ENCODE measurements at places on chromosomes 1 and 21. TPM values are rescaled to one million over a fixed set of nuclear protein-coding genes. Genes with fewer than 3 reads are reported as not detected.

The CELA2A gene
- total RNA-seq: not detected

The ZBTB8A gene
- total RNA-seq: 20.6 TPM

The GSTM5 gene
- total RNA-seq: 5.4 TPM

The KRTAP19-1 gene
- not detected for total RNA-seq

The LCE1A gene
- not detected for total RNA-seq

The MARK1 gene
- 12.7 TPM for total RNA-seq

The FCRL4 gene
- total RNA-seq: not detected

The ADAM30 gene
- total RNA-seq: not detected

The BPNT1 gene
- total RNA-seq: 24.8 TPM

The SYPL2 gene
- 12.4 TPM for total RNA-seq

The PGLYRP4 gene
- not detected for total RNA-seq

The BLACAT1 gene
- total RNA-seq: 2.3 TPM

The PDE4B gene
- total RNA-seq: 9.6 TPM

The FALEC gene
- total RNA-seq: not detected

The PTPRC gene
- total RNA-seq: 23.8 TPM

The CYP4Z1 gene
- total RNA-seq: 1.2 TPM

The NUP133 gene
- 40.7 TPM for total RNA-seq

The NHLH1 gene
- total RNA-seq: not detected

The B3GALT2 gene
- total RNA-seq: 1.7 TPM

The FRRS1 gene
- 11.6 TPM for total RNA-seq

The SPRR2A gene
- not detected for total RNA-seq

All from thyroid gland (tissue), 4 donors.